ENCODE measurements at places on chromosomes 13 and 19. TPM values are rescaled to one million over a fixed set of nuclear protein-coding genes. Genes with fewer than 3 reads are reported as not detected.

GRCh38 chr13:78317030-78317429 lies 286.3 kb downstream of the POU4F1 start:
- DNase-seq, result no peak

GRCh38 chr13:19967621-19968020 lies 9.1 kb downstream of the ZMYM2 start:
- DNase-seq, result no peak

DNA sequence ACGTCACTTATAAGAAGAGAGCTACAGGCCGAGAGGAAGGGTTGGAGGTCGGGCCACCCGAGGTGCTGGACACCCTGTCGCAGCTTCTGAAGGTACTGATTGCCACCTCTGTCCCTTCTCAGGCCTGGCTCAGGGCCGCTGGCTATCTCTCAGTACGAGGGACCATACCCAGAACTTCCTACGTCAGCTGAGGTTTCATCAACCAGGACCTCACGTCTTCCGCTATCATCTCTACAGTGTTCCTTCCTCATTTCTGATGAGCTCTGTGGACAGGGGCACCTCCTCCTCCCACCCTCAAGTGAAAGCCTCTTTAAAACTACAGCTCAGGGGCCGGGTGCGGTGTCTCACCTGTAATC lies 58.2 kb upstream of the USE1 start:
- DNase-seq, result no peak

DNA sequence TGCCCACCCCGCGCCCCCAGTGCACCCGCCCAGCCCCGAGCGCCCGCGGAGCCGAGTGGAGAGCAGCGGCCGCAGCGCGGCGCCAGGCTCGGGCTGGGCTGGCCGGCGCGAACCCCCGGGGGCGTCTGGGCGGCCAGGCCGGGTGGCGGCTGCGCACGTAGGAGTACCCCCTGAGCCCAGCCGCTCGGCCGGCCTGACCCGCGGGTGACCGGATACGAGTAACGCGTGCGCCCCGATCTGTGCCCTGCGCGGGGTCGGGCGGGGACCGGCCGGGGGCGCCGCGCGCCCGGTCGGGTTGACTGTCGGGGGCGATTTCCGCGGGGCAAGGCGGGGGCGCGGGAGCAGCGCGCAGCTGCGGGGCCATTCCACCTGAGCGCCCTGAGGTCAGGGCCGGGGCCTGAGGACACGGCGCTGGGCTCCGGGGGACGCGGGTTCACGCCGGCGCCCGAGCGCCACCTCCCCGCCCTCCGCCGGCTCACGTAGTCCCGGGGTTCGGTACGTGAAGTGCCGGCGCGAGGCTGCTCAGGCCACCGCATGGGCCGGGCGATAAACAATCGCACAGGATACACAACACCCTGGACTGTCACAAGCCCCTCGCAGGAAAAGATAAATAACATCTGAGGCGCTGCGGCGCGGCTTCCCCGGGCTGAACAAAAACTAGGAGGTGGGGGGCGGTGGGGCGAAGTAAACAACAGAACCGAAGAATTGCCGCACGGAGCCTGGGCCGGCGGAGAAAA lies 37.6 kb upstream of the FLT1 start:
- DNase-seq, result peak; percentile 16

- DNase-seq, result no peak
These were observed 15.4 kb downstream of the NLRP12 start for GRCh38 chr19:53808710-53809125.

Gene GRIN3B
- total RNA-seq, result not detected

GRCh38 chr13:112835796-112836195 lies 133.2 kb upstream of the MCF2L start:
- DNase-seq, result no peak

Gene CACNG7
- total RNA-seq, result 25.3 TPM

GRCh38 chr13:112457485-112457884 lies 81.3 kb downstream of the SPACA7 start:
- no peak for DNase-seq

- DNase-seq, result no peak
These were observed 35.3 kb downstream of the CERS4 start for GRCh38 chr19:8244442-8244841.

DNA sequence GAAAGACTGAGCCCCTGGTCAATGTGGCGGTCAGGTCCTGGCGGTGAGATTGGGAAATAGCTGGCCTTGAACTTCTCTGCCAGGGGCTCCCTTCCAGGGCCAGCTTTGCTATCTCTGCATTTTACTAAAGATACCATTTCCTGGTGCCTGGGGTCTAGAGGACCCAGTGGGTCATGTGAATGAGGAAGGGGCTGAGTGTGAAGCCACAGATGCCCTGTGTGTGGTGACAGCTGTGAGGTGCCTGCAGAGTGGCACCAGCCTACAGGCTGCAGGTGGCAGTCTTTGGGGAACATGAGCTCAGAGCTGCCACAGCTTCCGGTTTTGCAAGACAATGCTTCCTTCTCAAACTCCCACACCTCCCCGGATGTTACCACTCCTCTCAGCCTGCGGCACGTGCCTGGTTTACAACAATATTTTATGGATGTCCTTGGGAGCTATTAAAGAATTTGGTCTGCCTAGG lies 5.2 kb upstream of the MLNR start:
- no peak for DNase-seq

DNA sequence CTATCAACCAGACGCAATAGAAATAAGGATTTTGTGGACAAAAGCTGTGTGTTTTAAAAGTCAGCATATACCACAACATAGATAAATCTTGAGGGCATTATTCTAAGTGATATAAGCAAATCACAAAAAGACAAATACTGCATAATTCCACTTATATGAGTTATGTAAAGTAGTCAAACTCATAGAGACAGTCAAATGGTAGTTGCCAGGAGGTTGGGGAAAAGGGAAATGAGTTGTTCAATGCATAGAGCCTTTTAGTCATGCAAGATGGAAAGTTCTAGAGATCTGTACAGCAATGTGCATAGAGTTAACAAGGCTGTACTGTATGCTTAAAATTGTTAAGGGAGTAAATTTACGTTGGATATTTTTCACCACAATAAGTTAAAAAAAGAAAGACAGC lies 244.7 kb downstream of the DCT start:
- DNase-seq, result no peak

Gene FGF22
- 0.84 TPM for total RNA-seq

GRCh38 chr19:10089801-10090375 lies 3.8 kb downstream of the SHFL start:
- no peak for DNase-seq

Gene ATP4A
- total RNA-seq, result not detected

- no peak for DNase-seq
These were observed 6.9 kb downstream of the IRF3 start for GRCh38 chr19:49658566-49659442.

DNA sequence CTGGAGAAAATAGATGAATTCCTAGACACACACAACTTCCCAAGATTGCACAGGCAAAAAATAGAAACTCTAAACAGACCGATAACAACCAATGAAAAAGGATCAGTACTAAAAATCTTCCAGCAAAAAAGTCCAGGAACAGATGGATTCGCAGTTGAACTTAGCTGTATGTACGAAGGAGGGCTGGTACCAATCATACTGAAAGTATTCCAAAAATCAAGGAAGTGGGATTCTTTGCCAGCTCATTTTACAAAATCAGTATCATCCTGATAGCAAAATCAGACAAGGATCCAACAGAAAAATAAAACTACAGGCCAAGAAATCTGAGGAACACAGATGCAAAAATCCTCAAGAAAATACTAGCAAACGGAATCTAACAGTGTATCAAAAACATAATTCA lies 6.5 kb upstream of the LILRB2 start:
- no peak for DNase-seq

DNA sequence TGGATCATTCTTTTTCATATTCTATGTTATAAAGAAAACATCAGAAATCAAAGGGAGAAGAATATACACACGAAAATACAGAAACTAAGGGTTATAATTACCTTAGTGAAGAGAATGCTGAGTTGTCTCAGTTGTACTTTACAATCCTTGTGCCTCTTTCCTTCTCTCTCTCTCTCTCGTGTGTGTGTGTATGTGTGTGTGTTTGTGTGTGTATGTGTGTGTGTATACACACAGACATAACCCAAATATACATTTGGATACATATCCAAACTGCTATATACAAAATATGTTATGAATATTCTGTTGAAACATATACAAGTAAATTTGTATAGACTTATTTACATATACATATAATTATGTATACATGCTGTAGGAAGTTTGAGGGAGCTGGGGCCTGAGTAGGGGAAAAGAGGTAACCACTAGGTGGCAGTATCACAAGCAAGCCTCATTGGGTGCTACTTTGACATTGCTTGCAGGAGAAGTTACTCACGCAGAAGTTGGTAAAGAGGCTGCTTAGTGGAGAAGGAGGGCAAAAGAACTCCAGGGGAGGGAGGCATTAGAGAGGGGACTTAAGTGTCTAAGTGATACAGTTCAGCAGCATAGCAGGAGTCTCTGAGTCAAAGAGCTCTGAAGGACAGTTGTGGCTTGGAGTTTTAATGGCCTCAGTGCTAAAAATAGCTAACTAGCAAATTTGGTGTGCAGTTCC lies 465.1 kb upstream of the PCDH20 start:
- DNase-seq, result no peak

- peak; percentile 80 for DNase-seq
These were observed at the start of gene ZNF223 for GRCh38 chr19:44051650-44052402. ZNF223 (plus strand) TSS chr19:44052036; CDS start chr19:44055177, 3,141 bp downstream.

DNA sequence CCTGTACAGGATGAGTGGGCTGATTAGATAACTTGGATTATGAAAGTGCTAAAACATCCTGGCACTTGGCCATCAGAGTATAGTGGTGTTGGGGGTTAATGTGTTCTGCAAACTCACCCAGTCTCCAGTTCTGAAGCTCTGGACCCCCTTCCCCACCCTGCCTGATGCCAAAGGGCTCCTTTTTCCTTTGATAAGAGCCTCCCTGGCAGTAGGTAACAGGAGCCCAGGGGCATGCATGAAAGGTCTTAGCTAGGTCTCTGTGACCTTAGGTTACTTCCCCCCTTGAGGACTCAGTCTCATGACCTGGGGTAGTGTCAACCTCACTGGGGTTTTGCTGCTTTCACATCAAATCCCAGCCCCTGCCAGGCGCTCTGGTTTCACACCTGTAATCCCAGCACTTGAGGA lies 2.5 kb downstream of the RPS28 start:
- no peak for DNase-seq

DNA sequence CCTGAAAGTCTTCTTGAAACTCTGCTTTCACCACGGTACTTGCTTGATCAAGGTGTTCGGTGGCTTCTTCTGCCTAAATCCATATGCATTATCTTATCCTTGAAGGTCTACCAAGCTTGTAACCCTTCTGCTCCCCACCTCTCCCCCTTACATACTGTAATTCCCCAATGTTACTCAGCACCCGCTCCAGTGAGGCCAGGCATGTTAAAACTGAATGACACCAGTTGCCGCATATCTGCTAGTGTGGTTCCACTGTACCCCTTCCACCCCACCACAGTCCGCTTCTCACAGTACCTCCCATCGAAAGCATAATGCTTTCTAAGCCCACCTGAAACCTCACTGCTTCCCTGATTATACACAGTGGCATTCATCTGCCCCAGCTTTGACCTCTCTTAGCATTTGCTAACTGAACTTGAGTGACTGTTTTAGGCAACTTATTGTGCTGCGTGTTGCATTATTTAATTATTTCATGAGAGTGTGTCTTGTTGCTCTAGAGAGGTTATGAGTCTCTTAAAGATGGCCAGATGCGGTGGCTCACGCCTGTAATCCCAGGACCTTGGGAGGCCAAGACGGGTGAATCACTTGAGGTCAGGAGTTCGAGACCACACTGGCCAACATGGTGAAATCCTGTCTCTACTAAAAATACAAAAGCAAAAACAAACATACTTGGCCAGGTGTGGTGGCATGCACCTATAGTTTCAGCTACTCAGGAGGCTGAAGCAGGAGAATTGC lies 87.6 kb upstream of the MBNL2 start:
- no peak for DNase-seq

GRCh38 chr13:48574041-48574796 lies 41.3 kb upstream of the RCBTB2 start:
- DNase-seq, result no peak

DNA sequence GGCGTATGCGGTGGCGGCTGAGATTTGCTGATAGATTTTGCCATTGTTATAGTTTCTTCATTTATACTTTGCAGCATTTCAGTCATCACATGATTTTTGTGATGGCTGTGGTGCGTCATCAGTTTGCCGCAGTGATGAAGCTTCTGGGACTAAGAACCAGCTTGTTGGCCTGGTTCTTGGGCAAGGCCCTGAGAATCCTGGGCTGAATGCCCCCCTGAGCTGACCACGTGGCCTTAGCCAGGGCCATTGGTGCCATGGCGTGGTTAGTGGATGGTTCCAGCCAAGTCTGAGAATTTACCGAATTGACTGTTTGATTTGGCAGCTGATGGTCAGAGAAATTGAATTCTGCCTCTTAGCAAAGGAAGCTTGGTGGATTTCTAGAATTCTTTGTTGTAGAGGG lies 17.8 kb downstream of the GATAD2A start:
- no peak for DNase-seq

- DNase-seq, result no peak
These were observed at the start of gene CNFN for GRCh38 chr19:42389899-42390298. CNFN (minus strand) TSS chr19:42390297; CDS start chr19:42389037, 1,260 bp downstream.

GRCh38 chr13:62875118-62875640 lies 1459.5 kb upstream of the PCDH20 start:
- no peak for DNase-seq

Gene ZNF17
- total RNA-seq, result 11.3 TPM

GRCh38 chr19:46847528-46847927 lies 3.1 kb downstream of the AP2S1 start:
- DNase-seq, result no peak

GRCh38 chr19:15866636-15867035 lies 31.2 kb downstream of the CYP4F2 start:
- DNase-seq, result no peak

GRCh38 chr19:41325947-41326706 lies 16.2 kb downstream of the CCDC97 start:
- DNase-seq, result no peak

GRCh38 chr13:70249332-70250064 lies 141.2 kb upstream of the KLHL1 start:
- no peak for DNase-seq

- DNase-seq, result peak; percentile 75
These were observed at the start of gene APC2 for GRCh38 chr19:1449467-1450442. APC2 (plus strand) TSS chr19:1450121; CDS start chr19:1453002, 2,881 bp downstream.

- DNase-seq, result peak; percentile 72
These were observed 4.4 kb upstream of the ATP1A3 start for GRCh38 chr19:41998246-41999020.

Gene MUC16
- not detected for total RNA-seq

Gene PRR36
- 21.8 TPM for total RNA-seq

Gene KLK4
- total RNA-seq, result not detected

Gene TARM1
- total RNA-seq, result not detected

GRCh38 chr13:20684546-20684945 lies 19.0 kb upstream of the IL17D start:
- DNase-seq, result no peak

Gene KIRREL2
- 4.5 TPM for total RNA-seq

DNA sequence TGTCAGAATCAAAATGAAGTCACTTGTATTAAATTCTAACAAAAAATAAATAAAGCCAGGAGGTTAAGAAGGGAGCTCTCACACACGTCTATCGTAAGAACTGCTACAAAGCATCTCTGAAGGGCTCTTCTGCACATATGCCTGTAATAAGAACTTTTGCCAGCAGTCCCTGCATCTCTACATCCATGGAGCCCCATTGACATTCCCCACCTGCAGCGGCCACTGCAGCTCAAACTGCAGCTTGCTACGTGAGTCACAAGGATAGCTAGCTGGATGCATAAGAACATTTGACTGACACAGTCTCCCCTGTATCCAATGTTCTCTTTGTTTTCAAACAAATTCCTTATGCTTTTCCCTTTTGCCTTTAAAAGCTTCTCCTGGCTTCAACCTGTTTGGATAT lies 68.3 kb downstream of the DNAJC3 start:
- no peak for DNase-seq

All from neural crest cell (in vitro differentiated cells).